Activated T-cell treated with anti-CD3 and anti-CD28 coated beads for 48 hours (primary cell): ENCODE measurements at places on chromosomes 7 and 10.

DNA sequence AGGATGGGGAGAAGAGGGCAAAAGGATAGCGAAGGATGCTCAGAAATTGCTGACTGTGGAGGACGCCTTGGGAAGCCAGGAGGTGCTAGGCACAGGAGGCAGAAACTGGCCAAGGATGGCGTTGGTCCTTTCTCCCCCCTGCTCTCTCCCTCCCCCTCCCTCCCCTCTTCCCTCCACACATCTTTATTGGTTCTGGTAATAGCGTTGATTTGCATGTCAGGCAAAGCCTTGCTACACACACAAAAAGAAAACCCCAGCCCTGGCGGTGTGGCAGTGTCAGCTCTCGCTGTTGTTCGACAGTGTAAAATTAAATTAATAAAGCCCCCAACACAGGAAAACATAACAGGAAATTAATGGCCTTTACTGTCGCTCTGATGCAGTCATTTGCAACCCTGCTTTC, 47.2 kb downstream of the PAX2 start:
- DNase-seq, result no peak

GRCh38 chr10:128664729-128665128, 538.5 kb upstream of the MKI67 start:
- no peak for DNase-seq

DNA sequence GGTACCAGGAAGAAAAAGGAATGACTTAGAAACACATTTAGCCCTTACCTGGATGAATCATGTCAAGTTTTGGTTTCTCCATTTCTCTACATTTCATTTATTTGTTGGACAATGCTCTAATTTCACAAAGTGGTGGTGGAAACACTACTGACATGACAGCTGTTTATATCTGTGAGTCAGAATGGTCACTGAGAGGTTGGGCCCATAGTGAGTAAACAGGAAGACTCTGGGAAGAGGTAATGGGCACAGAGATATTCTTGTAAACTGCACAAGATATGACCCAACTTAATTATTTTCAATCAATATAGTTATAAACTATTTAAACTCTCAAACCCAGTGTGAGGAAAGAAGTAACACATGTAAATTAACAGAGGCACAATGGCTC, 176.3 kb upstream of the MEOX2 start:
- DNase-seq, result no peak

- DNase-seq, result no peak
Observed at GRCh38 chr7:41882745-41883420, 180.0 kb upstream of the INHBA start.

DNA sequence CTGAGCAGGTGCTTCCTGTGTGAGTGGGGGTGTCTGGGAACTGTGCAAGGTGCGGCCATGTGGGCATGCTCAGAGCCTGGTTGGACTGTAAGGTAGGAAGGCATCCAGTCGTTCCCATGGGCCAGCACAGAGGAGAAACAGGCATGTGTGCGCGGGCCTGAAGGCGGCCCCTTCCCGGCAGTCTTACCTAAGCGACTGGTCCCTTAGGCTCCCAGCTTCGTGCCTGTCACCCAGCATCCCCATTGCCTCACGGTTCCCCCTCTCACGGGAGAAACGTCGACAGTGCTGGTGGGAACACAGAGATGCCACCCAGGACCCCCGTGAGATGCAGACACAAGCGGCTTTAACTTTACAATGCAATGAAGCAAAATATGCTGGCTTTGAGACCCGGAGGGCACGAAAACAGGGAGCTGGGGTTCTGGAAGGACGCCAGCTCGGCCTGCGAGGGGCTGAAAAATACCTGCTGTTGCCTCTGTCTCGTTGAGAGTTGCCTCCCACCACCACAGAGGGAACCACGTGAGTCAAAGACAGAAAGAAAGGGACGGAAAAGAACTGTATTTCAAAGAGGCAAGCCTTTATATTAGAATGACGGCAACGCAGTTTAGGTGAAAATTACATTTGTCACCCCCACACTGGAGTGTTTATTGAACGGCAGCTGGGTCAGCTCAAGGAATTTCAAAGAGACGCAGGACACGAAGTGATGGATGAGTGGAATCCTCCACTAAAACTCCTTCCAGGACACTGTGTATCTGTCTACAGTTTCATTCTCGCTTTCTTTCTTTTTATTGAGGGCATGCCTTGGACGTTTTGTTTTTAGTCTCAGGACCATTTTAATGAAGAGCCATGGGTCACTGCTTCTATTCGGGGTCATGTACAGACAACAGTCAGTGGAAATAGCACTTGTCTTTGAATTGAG, 128.4 kb downstream of the DNAJB6 start:
- no peak for DNase-seq

- peak; percentile 70 for DNase-seq
Observed at GRCh38 chr10:69222157-69223027, 2.3 kb downstream of the HKDC1 start.

DNA sequence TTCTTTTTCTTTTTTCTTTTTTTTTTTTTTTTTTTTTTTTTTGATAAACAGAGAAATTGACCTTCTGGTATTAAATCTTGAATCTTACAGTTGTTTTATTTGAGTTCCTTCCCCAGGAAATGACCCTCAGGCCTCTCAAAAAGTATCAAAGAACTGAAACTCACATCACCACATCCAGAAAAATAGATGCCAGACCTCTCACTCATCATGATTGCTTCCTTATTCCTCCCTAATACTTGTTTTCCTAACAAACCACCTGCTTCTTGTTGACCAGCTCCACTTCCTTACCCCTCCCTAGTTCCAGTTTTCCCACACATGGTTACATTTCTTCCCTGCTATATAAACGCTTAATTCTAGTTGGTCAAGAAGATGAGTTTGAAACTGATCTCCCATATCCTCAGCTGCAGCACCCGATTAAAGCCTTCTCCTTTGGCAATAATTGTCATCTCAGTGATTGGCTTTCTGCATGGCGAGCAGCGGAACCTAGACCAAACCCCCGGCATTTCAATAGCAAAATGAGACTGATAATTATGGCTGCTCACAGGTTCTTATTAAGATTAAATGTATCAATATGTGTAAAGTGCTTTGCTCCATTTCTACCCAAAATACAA, 681.1 kb upstream of the AUTS2 start:
- DNase-seq, result no peak
